ENCODE measurements at places on chromosomes 12 and 14.

DNA sequence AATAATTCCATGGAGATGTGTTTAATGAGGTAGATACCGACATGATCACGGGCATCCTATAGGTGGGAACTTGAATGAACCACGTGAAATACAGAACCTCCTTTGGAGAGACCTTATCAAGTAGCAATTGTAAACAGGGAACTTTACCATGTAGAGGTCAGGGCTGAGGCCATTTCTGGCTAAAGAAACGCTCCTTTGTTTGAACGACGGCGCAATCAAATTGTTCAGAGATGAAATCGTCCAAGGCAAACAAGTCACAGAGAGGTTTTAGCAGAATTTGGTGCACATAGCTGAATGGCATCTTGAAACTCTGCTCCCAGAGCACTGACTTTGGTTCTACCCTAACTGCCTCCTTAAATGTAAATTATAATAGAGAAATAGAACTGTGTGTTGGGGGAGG, 9.8 kb downstream of the PRIMA1 start:
- DNase-seq, result no peak

DNA sequence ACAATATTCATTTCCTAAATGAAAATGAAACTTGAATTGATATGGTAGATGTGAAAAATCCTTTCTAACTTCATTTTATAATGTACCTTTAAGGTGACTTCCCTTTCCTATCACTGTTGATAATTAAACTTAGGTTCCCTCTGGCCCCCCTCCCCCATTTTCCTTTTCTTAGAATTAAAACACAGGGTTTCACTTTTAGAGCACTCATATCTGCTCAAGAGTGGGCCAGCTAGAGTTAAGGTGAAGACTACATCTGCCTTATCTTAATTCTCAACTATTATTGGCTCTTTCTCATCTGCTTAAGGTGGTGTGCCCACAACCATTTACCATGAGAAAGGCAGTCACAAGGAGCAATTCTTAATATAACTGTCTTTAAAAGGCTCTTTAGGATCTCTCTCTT, 49.7 kb downstream of the LIN52 start:
- no peak for DNase-seq

GRCh38 chr12:70982286-70982685, 61.7 kb upstream of the PTPRR start:
- no peak for DNase-seq

DNA sequence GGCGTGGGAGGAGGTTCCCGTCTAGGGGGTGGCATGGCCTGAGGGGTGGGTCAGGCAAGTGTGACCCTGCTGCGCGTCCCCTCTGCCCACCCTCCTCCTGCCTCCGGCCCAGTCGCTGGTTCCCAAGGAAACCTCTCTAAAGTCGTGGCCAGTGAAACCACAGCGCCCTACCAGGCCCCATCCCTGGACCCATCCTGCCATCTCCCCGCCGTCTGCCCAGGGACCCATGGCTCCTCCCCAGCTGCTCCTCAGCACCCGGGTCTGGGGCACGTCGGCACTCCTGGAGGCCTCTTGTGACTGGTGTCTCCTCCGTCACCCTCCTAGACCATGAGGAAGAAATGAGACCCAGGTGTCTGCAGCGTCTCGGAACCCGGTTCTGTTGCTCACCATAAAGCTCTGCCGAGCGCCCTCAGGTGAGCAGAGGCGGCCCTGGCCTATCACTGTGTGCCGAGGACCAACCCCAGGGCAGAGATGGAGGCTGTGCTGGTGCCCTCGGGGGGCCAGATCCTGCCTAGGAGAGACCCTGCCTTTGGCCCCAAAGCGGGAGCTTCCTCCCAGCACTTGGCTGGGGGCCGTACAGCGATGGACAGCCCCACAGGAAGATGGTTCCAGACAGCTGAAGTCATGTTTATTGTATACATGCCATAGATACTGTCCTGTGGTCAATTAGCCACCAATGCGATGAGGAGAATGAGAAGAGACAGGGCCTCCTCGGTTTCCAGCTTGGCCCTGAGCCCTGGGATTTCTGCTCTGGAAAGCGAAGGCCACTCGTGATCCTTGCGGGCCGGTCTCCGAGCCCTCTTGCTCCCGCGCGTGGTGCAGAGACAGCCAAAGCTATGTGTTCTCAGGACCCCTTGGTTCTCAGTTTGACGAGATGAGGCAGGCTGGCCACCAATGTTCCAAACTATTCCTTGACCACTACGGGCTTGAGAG, 222.5 kb upstream of the RTL1 start:
- no peak for DNase-seq

DNA sequence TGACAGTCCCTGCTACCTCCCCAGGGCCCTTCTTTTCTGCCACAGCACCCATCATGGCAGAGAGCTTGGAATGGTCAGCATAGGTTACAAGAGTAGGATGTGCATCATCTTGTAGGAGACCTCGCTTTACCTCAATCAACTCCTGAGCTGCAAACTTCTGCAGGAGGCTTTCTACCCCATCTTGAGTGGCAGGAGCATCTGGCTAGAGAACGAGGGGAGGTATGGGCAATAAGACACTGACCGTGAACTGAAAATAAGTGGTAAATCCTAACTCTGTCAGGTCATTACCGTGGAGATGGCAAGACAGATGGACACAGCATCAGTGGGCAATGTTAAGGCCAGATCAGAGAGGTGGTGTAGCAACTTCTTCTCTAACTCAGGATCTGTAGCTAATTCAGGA, 7.8 kb downstream of the METTL3 start:
- no peak for DNase-seq

All from stimulated activated naive CD8-positive, alpha-beta T cell treated with anti-CD3 and anti-CD28 coated beads, Interleukin-15, Interleukin-2, amounts not matched to agents 100 U/mL and 50 U/mL, for 24 hours (primary cell).